ENCODE measurements at places on chromosomes 2 and 18.

DNA sequence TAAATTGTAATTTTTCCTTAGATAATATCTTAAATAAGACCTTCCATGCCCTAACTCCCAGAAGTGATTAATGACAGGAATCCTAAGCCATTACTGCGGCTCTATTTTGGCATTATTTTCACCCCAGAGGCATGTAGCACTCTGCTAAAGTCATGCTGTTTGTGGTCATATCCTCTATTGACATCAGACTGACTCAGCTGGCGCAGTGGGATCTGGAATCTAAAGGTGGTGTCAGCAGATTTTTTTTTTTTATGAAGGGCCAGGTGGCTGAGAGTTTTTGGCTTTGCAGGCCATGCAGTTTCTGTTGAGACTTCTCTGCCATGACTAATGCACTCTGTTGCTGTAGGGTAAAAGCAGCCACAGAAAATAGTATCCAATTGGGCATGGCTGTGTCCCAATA lies 64.1 kb upstream of the ACVR1C start:
- no peak for DNase-seq

- DNase-seq, result no peak
Observed at GRCh38 chr2:41329040-41329439, 718.8 kb upstream of the PKDCC start.

GRCh38 chr18:8695932-8696517 lies 9.3 kb upstream of the MTCL1 start:
- DNase-seq, result no peak

- DNase-seq, result no peak
Observed at GRCh38 chr2:42368817-42369531, 8.0 kb upstream of the COX7A2L start.

GRCh38 chr2:217090024-217090473 lies 230.2 kb upstream of the TNP1 start:
- DNase-seq, result no peak

- DNase-seq, result no peak
Observed at GRCh38 chr2:172473167-172473566, 45.8 kb downstream of the ITGA6 start.

- DNase-seq, result no peak
Observed at GRCh38 chr2:198863655-198864054, 594.1 kb downstream of the SATB2 start.

GRCh38 chr18:49008716-49009115 lies 58.0 kb upstream of the SMAD7 start:
- DNase-seq, result no peak

All from CD4-positive, alpha-beta T cell treated with Interleukin-6 at 100 ng/mL for 8 hours (primary cell).